ENCODE measurements at places on chromosomes 13 and 19.

DNA sequence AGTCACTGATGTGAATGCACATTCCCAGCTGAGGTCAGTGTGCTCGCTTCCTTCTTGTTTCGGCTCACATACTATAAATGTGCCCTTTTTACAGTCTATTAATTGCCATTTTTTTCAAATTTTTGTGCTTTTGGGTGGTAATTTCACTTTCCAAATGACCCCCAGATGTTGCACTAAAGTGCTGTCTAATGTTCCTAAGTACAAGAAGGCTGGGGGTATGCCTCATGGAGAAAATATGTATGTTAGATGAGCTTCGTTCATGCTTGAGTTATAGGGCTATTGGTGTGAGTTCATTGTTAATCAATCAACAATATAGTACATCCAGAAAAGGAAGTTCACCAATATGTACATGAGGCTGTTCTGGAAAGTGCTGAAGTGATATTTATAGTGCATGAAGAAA is 84.7 kb downstream of the KL start:
- no peak for DNase-seq

DNA sequence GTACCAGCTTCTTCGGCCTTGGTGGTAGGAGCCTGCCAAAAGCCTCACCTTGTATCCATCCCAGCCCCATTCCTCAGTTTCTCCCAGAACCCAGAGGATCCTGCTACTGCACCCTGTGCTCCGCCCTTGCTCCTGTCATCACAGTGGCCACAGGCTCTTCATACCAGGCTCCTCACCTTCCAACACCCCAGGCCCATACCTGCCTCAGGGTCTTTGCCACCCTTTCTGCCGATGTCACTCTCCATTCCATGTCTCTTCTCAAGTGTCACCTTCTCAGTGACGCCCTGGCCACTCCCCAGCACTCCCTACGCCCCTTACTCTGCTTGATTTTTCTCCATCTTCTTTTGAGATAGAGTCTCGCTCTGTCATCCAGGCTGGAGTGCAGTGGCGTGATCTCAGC is 2.0 kb upstream of the SRRM5 start:
- DNase-seq, result no peak

GRCh38 chr13:29421118-29421517 is 174.4 kb downstream of the SLC7A1 start:
- DNase-seq, result no peak

GRCh38 chr13:34749046-34749445 is 193.0 kb upstream of the NBEA start:
- DNase-seq, result no peak

DNA sequence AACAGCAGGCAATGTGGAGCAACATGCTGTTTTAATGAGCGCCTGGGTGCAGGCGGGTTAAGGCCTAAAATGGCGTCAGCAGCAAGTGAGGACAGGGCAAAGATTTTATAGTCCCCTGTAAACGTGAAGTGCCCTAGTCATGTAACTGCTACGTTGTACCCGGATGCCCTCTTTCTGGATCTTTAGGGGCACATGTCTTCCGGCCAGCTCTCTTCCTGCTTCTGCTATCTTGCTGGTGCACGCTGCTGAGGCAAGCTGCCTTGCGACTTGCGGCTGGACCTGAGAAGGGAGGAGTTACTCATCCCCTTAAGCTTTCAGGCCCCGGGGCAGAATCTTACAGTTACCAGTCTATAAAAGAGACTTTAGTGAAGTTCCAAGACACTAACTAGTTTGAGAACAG is 303.6 kb upstream of the DACH1 start:
- no peak for DNase-seq

- peak; percentile 52 for DNase-seq
Observed at GRCh38 chr13:20475927-20476691, 49.5 kb downstream of the CRYL1 start.

DNA sequence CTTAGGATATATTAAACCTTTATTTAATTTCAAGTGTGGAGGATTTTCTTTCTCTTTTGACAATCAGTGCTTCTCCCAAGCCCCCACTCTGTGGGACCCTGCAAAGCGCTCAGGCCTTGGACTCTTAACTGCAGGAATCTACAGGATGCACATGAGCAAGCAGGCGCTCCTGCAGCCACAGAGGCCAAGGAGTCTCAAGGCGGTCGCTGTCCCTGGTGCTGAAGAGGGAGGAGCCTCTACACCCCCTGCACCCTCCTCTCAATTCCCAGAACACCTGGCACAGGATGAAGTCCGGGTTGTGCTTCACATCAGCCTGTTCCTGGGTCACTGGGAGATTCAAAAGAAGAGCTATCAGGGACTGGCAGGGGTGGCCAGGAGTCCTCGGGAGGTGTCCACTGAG is 13.5 kb downstream of the OR10H4 start:
- no peak for DNase-seq

DNA sequence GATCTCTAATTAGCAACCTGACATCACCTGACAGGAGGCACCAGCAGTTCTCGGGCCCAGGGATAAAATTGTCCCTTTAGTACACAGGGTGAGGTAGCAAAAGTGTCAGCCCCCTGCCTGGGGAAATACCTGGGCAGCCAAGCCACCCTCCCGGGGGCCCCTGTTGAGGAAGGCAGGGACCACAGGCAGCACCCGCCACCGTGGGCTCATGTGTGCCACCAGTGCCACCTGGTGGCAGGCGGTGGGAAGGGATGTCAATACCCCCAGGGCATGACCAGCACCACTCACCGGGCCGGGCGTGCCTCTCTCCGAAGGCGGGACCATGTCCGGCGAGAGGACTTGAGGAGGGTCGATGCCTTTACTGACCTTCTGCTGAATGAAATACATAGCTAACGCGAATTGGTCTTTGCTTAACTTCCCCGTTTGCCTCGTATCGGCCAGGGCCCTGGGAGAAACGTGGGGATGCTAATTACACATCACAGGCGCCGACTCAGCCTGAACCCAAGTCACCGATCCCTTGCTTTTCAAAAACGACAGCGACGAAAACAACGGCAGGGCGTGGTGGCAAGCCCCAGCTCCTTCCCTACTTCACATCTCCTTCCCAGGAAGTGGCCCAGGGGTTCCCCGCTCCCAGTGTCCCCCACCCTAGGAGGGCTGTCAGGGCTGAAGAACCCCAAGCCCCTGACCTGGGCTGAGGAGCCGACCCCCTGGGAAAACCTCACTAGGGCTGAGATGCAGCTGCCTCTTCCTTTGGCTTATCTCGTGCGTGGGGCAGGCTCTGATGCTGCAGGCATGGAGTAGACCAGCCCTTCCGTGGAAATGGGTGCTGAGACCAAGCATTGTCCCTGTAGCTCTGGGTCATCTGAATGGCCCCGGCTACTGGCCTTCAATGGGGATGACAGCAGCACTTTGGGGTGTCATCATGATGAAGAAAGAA is 53.8 kb downstream of the EPS15L1 start:
- peak; percentile 64 for DNase-seq

DNA sequence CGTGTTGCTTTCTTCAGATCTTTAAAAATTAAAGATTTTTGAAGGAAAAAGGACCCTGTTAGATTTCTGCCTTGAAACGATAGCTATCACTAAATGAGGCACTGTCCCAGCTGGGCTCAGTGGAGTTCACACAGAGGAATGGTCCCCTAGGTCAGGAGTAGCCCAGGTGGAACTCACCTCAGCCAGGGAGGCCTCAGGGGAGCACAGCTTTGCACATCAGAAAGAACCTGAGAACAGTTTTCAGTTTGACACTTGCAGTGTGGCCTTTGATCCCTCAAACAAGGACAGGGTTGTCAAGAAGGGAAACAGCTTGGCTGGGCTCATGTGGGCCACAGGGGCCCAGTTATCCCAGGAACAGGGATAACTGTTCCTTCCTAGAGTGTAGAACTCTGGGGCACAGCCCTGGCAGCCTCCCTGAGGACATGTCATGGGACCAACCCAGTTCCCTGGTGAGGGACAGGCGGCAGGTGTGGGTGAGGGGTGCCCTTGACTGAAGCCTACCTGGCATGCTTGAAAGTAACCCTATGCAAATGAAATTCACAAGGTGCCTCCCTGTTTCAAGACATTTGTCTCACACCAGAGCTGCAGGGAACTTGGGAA is 59.4 kb downstream of the CHST8 start:
- DNase-seq, result no peak

- DNase-seq, result no peak
Observed at GRCh38 chr13:113989585-113990300, 15.9 kb upstream of the C13orf46 start.

Data from stimulated activated CD4-positive, alpha-beta T cell treated with anti-CD3 and anti-CD28 coated beads, Interleukin-12 subunit alpha, Interleukin-12 subunit beta, amount 100 ng/mL, for 4 hours (primary cell).